Fibroblast of villous mesenchyme (primary cell): ENCODE measurements at places on chromosomes 7 and 10.
A peak's percentile ranks its signal among the peaks of the same experiment; 100 is the strongest.

DNA sequence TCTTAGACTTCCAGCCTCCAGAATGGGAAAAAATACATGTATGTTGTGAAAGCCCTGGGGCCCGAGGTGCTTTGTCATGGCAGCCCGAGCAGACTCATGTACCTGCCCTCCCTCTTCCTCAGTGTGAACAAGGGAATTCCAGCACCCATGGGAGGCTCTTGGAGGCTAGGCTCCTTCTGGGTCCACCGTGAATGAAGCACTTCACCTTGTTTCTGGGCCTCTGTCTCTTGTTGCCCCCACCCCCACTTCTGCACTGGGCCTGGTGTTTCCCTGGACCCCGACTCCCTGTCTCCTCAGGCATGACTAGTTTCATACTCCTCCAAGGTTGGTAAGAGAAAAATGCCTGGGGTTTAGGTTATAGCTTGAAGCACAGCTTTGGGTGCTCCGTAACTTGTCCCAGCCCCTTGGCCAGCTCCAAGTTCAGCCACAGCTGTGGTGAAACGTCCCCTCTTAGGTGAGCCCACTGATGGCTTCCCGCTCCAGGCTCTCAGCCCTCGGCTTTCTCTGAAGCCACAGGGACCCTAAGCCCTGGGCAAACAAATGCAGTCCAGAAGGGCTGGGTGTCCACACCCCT is 30.2 kb upstream of the ARHGAP22 start:
- no peak for DNase-seq

DNA sequence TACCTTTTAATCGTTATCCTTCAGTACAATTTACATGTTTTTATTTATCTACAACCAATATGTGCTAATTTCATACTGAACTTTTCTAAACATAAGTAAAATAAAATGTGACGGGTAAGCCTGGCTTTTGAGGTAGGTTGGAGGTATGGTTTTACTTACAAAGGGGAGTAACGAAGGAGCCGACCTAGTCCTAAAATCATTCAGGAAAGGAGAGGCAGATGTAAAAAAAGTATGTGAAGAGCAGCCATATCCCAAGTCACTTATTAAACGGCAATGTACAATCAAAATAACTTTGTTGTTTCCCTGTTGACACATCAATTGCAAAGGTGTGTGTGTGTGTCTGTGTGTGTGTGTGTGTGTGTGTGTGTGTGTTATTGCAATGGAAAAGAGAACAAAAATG is 351.3 kb downstream of the CRPPA start:
- no peak for DNase-seq

GRCh38 chr10:47287805-47288204 is 12.2 kb upstream of the GDF10 start:
- no peak for DNase-seq

- no peak for DNase-seq
Measured at GRCh38 chr10:29508554-29509244, 126.1 kb downstream of the SVIL start.

GRCh38 chr10:70913191-70913892 is 25.0 kb upstream of the PCBD1 start:
- DNase-seq, result no peak

DNA sequence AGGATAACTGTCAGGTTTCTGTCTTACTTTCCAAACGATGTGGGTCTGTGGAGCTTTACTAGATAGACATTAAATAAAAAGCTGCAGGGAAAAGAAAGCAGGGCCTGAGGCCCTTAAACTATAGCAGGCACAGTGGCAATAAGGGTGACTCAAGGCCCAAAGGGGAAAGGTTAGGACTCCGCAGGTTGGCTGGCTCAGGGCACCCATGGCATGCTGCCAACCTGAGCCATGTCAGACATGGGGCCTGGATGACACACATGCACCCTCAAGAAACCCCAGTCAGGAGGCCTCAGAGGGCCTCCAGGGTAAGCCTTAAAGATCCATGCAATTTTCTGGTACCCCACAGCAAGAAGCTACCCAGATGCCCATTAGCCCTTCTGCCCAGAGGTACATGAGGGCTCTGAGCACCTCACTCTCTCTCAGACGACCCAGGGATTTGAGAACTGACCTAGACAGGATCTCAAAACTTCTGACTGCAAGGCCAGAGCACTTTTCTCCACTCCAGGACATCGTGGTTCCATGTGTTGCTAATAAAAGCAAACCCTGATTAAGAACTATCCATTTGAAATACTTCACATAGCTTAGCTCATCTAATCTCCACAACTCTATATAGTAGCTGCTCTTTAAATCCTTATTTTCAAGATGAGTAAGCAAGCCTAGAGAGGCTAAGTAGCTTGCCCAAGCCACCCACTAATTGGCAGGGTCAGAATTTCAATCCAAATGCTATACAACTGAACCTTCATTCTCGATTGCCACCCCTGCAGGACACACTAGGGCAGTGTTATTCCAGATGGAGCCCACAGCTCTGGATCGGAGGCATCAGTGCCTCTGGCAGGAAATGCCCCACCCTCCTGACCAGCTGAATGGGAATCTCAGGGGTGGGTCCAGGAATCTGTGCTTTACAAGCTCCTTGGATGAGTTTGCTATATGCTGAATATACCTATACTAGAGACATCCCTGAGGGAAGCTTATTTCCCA is 132.5 kb upstream of the EFCAB10 start:
- peak; percentile 39 for DNase-seq

DNA sequence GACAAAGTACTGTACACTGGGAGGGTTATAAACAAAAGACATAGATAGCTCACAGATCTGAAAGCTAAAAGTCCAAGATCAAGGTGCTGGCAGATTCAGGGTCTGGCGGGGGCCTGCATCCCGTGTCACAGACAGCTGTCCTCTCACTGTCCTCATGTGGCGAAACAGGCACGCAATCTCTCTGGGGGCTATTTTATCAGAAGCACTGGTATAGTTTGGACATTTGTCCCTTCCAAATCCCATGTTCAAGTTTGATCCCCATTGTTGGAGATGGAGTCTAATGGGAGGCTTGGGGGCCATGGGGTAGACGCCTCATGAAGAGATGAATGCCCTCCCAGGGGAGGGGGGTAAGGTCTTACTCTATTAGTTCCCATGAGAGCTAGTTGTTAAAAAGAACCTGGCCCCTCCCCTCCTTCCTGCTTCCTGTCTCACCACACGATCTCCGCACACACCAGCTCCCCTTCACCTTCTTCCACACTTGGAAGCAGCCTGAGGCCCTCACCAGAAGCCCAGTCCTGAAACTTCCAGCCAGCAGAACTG is 72.5 kb upstream of the UCN3 start:
- DNase-seq, result no peak

DNA sequence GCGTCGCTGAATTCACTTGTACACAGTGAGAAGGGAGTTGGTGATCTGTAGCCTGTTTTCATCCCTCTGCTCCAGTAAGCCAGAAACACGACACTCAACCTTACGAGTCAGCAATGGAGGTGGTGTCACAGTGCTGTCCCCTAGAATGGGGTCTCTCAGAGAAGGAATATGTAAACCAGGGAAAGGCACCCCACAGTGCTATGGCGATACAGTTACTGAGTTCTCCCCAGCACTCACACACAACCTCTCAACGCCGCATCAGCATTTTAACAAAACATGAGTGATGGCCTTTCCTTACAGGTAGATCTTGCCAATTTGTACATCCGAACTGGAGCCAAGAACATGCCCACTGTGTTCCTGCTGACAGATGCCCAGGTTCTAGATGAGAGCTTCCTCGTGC is 196.3 kb downstream of the CDCA7L start:
- no peak for DNase-seq

- no peak for DNase-seq
Measured at GRCh38 chr10:54372179-54372578, 428.9 kb downstream of the PCDH15 start.

DNA sequence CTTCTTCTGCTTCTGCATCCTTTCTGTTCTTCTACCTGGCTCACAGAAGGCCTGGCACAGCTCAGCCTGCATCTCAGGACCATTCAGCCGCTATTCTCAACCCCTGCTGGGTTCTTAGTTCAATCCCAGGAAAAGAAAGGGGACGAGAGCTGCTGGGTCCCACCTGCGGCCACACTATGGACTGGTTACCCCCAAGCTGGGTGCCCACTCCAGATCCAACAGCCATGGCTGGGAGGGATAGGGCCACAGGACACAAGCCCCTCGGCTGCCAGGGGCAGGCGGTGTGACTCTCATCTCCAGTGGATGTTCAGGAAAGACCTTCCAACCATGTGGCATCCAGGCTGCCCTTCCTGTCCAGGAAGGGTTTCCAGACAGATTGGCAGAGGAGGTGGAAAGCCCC is 97.6 kb upstream of the NMT2 start:
- no peak for DNase-seq

DNA sequence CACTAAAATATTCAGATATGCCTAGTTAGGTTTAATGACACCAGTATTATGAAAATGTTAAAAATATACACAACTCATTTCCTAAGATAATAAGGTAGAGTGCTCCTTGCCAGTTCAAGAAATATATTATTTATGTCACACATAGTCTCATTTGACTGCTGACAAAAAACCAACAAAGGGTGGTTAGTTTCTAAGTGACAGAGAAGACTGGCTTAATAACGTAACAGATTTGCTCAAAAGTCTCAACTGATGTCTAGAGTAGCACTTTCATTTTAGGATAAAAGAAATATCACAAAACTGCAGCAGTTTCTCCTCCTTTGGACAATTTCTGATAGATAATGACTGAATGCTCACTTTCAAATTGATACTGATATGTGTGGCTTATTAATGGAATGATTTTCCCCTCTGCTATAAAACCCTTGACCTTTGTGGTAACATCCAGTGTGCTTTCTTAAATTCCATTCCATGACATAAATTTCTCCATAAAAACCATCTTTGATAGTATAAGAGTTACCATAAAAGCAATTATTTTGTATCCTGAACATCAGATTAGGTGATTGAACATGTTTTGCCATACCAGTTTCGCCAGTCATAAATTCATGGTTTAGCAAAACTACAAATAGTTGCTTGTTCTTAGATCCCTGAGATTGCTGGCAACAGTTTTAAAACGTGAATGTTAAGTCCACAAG is 94.2 kb downstream of the NRBF2 start:
- DNase-seq, result peak; percentile 37

- DNase-seq, result no peak
Measured at GRCh38 chr7:73896454-73896853, 35.5 kb downstream of the TMEM270 start.

DNA sequence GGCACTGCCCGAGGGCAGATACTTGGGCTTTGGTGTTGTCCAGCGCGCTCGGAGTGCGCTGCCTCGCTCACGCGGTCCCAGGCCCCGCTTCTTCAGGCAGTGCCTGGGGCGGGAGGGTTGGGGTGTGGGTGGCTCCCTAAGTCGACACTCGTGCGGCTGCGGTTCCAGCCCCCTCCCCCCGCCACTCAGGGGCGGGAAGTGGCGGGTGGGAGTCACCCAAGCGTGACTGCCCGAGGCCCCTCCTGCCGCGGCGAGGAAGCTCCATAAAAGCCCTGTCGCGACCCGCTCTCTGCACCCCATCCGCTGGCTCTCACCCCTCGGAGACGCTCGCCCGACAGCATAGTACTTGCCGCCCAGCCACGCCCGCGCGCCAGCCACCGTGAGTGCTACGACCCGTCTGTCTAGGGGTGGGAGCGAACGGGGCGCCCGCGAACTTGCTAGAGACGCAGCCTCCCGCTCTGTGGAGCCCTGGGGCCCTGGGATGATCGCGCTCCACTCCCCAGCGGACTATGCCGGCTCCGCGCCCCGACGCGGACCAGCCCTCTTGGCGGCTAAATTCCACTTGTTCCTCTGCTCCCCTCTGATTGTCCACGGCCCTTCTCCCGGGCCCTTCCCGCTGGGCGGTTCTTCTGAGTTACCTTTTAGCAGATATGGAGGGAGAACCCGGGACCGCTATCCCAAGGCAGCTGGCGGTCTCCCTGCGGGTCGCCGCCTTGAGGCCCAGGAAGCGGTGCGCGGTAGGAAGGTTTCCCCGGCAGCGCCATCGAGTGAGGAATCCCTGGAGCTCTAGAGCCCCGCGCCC is at the start of gene NPY:
Gene NPY (plus strand): TSS at position 294 of the 802 bp plus-strand sequence. CDS start 1,051 bp downstream, outside the sequence.
- DNase-seq, result no peak

GRCh38 chr10:14712991-14713424 is 61.7 kb downstream of the FAM107B start:
- peak; percentile 24 for DNase-seq

DNA sequence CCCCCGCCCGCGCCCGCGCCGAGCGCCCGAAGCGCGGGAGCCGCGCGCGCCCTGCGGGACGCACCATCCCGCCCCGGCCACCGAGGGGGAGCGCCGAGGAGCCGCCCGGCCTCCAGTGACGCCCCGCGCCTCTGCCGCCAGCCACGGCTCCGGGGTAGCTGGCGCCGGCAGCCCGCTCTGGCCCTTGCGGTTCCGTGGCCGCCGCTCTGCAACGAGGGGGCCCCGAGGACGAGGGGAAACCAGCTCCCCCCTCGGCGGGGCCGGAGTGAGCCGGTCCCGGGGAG is at the start of gene PAXIP1:
Gene PAXIP1 (minus strand): TSS at position 33 of the 284 bp plus-strand sequence. CDS start 195 bp downstream, outside the sequence.
- no peak for DNase-seq

- peak; percentile 63 for DNase-seq
Measured at GRCh38 chr10:12835709-12836108, 165.8 kb downstream of the CCDC3 start.

DNA sequence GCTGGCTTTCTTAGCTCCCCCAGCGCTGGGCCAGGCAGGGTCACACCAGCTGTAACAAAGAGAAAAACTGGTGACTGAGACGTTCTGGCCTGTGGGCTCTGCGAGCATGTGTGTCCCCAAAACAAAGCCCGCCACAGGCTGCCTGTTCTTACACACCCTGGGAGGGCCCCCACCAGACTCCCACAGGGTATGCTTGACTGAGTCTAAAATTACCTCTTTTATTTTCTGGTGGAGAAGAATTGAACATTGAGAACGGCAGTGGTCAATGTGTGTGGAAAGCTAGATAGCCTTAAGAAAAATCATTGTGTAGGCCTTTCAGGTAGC is 808 bp downstream of the C10orf71 start:
- DNase-seq, result no peak

DNA sequence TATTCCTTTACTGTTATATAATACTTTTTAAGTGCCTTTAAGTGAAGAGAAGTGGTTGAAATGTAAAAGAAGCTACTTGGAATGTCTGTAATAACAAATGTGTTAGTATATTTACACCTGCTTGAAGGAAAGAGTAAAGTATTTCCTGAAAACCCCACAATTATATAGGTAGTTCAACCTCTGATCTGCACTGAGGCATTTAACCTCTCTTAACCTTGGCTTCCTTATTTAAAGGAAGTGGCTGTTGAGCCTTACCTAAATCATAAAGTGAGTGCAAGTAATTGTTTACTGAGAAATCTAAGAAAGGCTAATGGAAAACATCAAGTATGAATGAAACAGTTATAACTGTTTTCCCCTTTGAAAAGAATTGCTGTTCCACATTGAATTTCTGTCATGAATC is 294.5 kb downstream of the ADK start:
- DNase-seq, result no peak

DNA sequence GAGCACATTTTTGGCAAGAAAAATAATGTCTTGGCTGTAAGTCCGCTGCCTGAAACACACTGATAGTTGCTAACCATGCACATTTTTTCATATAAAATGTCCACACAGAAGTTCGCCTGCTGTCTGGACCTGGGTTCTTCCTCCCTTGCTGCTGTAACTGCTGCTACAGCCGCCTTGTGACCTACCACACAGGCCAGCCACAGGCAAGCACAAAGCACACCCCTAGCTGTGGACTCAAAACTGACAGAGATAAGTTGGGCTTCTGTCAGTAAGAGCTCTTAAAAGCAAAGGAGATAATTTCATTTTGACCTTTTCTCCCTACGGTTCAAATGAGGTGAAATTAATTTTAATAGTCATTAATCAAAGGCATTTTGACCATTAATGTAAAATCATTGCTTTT is 354.7 kb downstream of the OTUD1 start:
- no peak for DNase-seq
